ENCODE measurements at places on chromosomes 12 and 14. TPM values are rescaled to one million over a fixed set of nuclear protein-coding genes. Genes with fewer than 3 reads are reported as not detected.

SLC10A1 gene
- not detected for polyA plus RNA-seq

C12orf42 gene
- 0.03 TPM for polyA plus RNA-seq

CCDC197 gene
- not detected for polyA plus RNA-seq

TEX22 gene
- polyA plus RNA-seq = 0.17 TPM

SCNN1A gene
- 86.6 TPM for polyA plus RNA-seq

Data from lung (tissue), 17 donors.